Tongue (tissue), 3 donors: ENCODE measurements at places on chromosomes 6 and 20. TPM values are rescaled to one million over a fixed set of nuclear protein-coding genes. Genes with fewer than 3 reads are reported as not detected.

DNA sequence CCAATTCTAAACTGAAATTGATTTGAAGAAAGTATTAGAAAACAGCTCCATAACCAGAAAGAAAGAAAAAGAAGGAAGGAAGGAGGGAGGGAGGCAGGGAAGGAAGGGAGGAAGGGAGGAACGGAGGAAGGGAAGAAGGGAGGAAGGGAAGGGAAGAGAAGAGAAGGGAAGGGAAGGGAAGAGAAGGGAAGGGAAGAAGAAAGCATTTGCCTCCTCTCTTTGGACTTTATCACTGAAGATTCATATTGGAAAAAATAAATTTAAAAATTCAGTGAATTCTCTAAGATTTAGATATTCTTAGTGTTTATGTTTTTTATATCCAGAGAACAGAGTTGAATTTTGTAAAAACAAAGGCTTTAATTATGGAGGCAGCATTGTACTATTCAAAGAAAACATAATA is 68.5 kb upstream of the NXT1 start:
- no peak for DNase-seq

- no peak for DNase-seq
Observed at GRCh38 chr6:30726506-30727413, 6.6 kb downstream of the TUBB start.

DNA sequence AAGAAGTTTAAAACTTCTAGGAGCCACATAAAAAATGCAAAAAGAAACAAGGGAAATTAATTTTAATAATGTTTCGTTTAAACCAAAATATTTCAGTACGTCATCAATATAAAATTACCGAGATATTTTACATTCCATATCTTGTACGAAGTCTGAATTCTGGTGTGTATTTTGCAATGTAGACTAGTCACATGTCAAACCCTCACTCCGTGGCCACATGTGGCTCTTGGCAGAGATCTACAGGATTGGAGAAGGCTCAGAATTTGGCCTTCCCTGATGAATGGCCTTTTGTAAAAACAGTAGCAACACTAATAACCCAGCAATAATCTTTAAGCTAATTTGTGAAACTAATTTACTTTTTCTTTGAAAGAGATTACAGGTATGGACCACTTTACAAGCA is 217.1 kb downstream of the PRL start:
- no peak for DNase-seq

- no peak for DNase-seq
Observed at GRCh38 chr6:64644024-64644423, 1008.4 kb downstream of the PHF3 start.

The CENPW gene
- 3.8 TPM for total RNA-seq

GRCh38 chr6:163842467-163842866 is 427.9 kb downstream of the QKI start:
- no peak for DNase-seq

The IMPG1 gene
- total RNA-seq = not detected
